IPS DF 19.7 (cell line): ENCODE measurements at places on chromosomes 5 and 9.

GRCh38 chr9:113805486-113806132 lies 70.5 kb upstream of the ZNF618 start:
- DNase-seq, result no peak

- DNase-seq, result no peak
Measured at GRCh38 chr9:27701016-27701415, 127.7 kb upstream of the C9orf72 start.

DNA sequence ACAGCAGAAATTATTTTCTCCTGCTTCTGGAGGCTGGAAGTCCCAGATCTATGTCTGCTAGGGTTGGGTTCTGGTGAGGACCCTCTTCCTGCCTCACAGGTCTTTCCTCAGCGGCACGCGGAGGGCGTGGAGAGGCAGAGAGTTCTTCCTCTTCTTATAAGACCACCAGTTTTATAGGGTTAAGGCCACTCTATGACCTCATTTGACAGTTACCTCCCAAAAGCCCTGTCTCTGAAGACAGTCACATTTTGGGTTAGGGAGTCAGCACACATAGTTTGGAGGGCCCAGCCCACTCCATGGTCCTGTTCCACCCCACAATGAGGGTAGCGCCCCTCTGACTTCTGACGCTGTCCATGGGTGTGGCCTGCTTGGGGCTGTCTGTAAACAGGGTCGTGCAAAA lies 46.7 kb downstream of the TRIP13 start:
- DNase-seq, result no peak

DNA sequence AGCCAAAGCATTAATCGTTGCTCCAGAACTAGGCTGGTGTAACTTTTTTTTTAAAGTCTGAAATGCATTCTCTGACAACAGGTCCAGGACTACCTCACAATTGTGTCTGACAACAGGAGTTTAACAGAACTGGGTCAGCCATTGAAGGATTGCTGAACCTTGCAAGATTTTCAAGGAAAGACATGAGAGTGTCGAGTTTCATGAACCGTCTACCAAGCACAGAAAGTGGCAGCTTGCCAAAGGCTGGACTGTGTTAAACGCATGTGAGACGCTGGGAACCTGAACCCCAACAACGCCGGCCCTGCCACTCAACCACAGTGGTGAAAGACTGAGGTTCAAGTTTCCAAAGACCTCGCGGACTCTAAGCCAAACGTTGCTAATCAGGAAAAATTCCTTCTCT lies 79.1 kb downstream of the LHFPL2 start:
- no peak for DNase-seq

- DNase-seq, result no peak
Measured at GRCh38 chr5:11273180-11273903, 512.3 kb upstream of the DAP start.

DNA sequence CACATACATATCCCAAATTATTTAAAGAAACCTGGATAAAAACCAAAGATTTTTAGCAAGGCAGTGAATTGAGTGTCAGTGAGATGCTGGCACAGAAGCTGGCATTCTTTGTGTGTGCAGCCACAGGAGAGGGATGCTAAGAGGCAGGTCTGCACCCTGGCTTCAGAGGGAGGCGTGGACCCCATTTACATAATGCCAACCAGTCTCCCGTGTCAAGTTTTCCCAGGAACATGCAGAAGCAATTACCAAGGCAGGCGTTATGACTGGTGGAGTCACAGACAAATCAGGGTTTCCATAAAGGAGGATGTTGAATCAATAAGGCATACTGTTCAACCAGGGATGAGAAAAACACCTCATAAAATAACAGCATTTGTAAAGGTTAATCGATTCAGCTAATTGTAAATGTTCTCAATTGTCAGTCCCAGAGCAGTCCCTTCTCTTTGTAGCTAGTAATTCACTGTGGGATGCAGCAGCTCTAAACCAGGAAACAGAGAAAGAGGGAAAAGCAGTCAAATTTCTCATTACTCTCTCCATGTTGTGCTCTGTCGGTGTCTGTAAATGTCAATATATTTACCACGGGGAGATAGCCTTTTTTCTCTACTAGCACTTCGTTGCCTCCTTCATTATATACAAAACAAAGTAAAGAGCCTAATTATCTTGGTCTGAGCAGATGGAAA lies 452.4 kb upstream of the GRAMD2B start:
- DNase-seq, result no peak

- no peak for DNase-seq
Measured at GRCh38 chr5:19986806-19987205, 1.2 kb downstream of the CDH18 start.

GRCh38 chr5:82674671-82675070 lies 396.5 kb upstream of the RPS23 start:
- DNase-seq, result no peak
